ENCODE measurements at places on chromosomes 11 and 22. TPM values are rescaled to one million over a fixed set of nuclear protein-coding genes. Genes with fewer than 3 reads are reported as not detected.

DNA sequence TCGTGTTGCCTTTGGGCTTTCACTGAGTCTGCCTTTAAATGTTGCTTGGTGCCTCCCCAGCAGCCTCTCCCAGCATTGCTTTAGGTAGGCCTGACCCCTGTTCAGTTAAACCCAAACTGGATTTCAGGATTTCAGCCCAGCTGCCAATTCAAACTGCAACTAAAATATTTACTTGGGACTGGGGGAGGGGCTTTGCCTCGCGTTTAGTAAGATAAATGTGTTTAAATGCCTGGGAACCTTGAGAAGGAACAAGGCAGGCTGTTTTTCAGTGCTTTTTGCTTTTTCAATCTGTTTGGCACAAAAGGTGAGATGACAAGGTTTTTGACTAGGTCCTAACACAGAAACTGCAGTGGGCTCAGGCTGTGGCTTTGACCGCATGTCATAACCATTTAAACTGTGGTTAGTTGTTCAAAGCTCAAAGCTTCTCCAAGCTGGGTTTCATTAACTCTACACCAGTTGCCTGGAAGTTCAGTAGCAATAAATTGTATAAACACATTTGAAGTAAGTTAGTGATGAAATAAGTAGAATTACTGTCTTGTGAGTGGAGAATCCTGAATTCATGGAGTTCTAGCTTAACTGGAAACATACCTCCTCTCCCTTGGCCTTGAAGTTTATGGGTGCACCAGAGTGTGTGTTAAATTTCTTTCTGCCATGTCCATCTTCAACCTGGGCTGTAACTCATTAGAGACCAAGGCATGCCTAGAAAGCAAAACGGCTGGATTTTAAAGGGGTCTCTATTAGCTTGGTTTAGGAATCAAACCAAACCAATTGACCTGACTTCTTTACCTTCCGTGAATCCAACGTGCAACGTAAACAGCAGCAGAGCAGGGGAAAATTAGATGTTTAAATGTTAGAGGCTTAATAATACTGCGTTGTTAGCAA is 3.6 kb downstream of the PKNOX2 start:
- DNase-seq: no peak

DNA sequence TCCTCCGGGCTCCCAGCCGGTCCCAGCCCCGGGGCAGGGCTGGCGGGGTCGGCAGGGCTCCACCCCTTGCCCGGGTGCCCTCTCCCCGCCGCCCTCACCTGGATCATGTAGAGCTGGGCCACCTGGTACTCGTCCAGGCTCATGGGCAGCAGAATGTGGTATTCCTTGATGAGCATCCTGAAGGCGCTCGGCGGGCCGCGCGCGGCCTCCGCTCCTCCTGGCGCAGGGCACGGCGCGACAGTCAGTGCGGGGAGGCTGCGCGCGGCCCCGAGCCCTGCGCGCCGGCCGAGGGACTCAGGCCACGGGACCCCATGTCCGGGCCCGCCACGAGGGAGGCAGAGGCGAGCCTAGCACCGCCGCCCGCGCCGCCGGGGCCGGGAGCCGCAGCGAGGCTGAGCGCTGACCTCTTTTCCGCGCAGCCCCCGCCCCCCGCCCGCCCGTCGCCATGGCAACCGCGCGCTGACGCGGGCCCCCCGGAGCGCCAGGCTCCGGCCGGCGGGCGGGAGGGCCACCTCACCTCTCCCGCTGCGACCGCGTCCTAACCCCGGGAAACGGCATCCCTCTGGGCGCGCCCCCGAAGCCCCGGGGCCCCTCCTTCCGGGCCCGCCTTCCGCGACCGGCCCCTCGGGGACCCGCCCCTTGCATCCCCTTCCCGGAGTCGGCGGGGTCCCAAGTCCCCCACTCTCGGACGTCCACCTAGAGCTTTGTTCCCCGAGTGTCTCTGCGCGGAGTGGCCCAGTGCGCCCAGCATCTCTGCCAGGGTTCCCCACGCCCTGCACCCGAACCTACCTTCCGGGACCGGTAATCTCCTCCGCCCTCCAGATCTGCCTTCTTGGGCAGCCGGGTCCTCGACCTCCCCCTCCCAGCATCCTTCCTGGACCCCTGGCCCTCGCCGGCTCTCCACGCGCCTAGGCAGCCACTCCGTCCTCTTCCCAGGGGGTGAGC is 886 bp downstream of the PITPNM1 start:
- peak; percentile 19 for DNase-seq

- DNase-seq: no peak
These were observed 117.4 kb upstream of the PARVA start for GRCh38 chr11:12259956-12260355.

DNA sequence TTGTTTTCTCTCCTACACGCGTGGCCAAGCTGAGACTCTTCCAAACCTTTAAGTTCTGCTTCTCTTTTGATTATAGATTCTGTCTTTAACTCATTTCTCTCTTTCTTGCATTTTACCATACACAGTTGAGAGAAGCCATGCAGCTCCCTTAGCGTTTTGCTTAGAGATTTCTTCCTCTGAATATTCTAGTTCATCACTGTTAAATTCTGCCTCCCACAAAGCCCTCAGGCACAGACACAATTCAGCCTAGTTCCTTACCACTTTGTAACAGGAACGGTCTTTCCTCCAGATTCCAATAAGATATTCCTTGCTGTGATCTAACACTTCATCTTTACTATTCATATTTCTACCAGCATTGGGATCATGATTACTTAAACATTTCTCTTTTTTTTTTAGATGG is 24.7 kb upstream of the CD81 start:
- DNase-seq: no peak

- DNase-seq: peak; percentile 76
These were observed 927.9 kb downstream of the OPCML start for GRCh38 chr11:132604431-132604830.

DNA sequence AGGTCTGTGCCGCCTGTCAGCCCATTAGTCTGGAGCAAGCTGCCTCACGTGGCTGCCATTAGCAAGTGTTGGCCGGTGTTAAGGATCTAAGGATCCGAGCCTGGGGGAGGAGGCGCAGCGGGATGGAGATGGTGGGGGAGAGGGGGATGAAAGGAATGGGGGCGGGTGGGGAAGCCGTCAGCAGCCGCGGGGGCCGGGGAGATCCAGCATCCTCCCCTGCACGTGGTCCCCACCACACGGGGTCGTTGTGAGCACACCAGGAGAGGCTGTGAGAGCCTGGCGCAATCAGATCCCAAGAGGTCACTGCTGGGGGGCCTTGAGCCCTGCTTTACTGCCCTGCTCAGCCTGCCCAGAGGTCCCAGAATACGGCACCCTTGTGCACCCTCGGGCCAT is 7.3 kb downstream of the CABP7 start:
- DNase-seq: no peak

DNA sequence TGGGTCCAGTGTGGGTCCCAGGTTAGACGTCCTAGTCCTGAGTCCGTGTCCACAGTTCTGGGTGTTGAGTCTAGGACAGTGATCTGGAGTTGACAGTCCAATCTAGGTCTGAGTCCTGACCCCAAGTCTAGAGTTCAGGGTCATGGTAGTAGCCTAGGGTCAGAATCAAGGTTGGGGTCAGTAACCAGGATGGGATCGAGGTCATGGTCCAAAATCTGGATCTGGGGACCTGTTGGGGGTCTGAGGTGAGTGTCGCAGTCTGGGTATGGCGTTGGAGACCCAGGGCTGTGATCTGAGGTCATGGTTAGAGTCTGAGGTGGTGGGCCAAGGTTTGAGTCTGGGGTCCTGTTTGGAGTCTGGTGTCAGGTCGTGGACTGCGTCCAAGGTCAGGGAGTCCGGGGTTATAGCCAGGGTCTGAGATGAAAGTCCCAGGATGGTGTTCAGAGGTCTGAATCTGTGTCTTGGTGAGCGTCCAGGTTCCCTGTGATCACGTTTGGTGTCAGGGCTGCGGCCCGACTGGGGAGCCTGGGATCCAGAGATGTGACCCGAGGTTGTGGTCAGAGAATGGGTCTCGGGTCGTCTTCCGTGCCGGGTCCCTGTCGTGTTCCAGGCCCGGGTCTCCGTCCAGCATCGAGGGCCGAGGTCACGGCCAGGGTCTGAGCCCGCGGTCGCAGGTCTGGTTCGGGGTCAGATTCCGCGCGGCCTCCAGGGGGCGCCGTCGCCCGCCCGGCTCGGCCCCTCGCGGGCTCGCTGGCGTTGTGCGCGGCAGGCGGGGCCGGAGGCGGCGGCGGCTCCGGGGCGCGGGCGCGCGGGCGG is 432 bp upstream of the GRK2 start:
- no peak for DNase-seq

DNA sequence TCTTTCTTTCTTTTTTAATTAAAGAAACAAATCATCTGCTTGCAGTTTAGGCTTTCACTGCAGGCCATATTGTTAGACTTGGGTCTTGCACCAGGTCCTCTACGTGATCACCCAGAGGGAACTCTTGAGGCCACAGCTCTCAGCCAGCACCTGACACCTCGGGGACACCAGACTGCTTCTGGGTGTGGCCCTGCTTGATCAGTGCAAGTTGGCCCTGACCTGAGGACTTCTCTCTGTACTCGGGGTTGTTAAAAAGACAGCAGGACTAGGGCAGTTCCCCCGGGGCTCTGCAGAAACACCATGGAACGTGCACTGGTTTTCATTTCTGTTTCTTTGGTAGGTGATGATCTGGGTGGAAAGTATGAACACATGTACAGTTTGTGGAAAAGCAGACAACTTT is 51.2 kb upstream of the MYO18B start:
- DNase-seq: no peak

DNA sequence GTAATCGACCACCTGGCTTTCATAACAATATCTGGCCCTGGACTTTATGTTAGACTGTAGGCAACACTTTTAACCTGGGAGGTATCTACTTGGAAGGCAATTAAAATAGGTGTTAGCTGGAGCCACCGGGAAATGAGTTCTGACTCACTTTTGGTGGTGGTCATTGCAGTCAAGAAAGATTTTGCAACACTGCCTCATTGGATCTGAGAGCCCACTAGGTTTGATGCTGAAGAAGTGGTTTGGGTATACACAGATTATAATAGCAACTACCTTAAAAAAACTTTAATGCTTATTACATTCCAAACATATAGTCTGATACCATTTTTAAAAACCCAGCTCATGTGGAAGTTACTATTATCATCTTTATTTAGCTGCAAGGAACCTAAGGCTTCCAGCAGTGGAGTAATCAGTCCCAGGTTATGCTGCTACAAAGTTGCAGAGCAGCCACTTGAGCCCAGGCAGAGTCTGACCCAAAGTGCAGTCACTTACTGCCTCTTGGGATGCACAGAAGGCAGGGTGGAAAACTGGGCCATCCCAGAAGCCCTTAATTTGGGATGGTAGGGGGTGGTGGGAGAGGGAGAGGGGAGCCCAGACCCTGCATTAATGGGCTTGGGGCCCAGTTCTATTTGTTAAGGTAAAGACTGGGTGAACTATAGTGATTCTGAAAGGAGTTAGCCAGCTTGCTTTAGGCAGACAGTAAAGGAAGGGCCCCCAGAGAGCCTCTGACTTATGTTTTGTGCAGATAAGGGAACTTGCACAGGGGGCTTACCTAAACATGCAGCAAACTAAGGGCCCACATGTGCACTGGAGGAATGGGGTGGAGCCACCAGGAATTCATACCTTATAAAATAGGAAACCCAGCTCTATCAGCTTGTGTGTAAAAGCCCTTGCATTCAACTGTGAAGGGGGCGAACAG is 149.4 kb downstream of the SNX19 start:
- no peak for DNase-seq

DNA sequence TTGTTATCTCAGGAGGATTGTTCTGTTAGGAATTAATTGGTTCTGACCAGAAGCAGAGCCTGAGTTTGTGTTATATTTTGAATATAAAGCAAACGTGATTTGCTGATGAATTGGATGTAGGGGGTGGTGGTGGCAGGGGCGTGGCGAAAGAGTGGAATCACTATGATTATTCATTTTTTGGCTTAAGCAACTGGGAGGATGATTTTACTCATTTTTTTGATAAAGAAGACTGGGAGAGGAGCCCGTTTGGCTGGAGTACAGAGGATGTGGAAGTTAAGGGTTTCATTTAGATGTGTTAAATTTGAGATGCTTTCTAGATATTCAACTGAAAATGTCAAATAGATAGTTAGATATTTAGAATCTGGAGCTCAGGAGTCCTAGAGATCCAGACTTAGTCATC is 83.4 kb upstream of the MYO18B start:
- DNase-seq: no peak

DNA sequence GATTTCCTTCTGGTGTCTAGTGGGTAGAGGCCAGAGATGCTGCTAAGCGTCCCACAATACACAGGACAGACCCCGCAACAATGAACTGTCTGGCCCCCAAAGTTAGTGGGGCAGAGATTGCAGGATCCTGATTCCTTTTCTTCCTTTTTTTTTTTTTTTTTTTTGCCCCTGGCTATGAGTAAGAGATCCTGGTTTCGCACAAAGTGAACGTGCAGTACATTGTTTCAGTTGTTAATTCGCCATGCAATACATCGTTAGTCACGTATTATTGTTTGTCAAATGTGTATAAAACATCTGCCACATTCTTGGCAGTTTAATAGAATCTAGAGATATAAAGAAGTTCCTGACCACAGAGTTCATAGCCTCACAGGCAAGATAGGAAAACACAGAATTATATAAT is 20.2 kb downstream of the ST3GAL4 start:
- DNase-seq: no peak

DNA sequence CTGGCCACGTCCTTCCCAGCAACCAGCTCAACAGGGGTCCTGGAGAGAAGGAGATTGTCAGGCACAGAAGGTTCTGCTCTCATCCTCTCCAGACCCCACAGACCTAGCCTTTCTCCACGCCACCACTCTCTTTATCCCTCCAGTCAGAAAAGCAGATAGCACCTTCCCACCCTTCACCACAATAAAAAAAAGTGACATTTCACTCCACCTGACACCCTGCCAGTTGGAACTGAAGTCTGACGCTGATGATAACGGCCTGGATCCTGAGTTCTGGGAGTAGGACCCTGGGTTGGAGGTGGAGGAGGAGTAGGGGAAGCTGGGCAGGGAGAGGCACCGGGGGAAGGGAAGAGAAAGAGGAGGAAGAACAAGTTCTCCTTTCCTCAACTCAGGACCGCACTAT is 127.5 kb upstream of the ANO1 start:
- no peak for DNase-seq

The MS4A15 gene
- total RNA-seq: not detected

The MS4A7 gene
- total RNA-seq: not detected

The CNTF gene
- 0.41 TPM for total RNA-seq

The IGLL1 gene
- not detected for total RNA-seq

The OTOG gene
- not detected for total RNA-seq

The CTSF gene
- 1.6 TPM for total RNA-seq
